ENCODE measurements at places on chromosomes 2 and 18.

GRCh38 chr18:74173434-74173750 is 25.1 kb downstream of the TIMM21 start:
- no peak for DNase-seq

DNA sequence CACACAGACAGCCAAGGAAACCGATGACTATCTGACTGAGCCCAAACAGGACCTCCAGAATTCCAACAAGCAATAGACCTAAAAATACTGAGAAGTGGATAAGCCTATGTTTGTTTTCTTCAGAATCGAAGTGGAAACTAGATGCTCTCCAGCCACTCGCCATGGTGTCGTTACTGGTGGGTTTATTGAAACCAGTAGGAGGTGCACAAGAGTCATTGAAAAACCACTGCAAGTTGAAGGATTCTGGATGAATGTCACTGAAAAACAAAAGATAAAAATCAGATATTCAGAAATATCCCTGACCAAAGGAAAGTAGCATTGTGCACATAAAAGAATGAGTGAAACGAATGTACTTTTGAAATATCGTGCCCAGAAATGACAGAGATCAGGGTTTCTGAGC is 15.3 kb downstream of the TM4SF20 start:
- DNase-seq: no peak

DNA sequence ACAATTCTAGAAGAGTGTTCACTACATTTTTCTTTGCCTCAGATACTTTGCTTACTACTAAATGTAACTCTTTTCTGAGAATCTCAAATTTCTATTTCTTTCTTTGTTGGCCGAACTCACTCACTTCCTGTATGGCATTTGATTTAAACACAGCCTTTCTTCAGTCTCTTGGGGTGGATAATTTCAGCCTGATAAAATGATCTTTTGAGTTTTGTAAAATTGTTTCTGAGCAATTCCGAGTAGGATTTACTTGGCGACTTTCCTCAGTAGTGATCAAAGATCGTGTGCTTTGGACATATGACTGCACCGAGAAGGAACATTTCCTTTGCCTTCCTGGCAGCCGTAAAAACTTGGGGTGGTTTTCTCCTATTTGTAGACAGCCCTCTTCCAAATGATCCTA is 127.4 kb downstream of the DCDC2C start:
- DNase-seq: no peak

DNA sequence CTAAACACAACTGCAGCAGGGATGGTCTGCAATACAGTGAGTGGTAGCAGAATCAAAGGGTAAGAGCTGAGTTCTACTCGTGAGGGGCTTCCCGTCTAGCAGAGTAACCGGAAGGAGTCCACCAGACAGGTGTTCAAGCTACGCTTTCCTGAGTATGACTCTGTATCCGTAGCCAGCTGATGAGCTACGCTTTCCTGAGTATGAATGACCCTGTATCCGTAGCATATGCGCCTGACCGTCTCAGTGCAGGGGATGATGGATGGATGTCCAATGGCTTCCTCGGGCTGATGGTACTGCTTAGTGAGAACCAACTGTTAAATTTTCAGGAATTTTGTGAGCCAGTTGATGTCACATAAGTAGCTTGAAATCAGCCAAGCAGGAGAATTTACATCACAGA is 244.1 kb upstream of the MYT1L start:
- no peak for DNase-seq

GRCh38 chr2:75224636-75225094 is 25.3 kb upstream of the TACR1 start:
- DNase-seq: no peak

- no peak for DNase-seq
Measured at GRCh38 chr2:219254590-219255201, 978 bp upstream of the TUBA4A start.

DNA sequence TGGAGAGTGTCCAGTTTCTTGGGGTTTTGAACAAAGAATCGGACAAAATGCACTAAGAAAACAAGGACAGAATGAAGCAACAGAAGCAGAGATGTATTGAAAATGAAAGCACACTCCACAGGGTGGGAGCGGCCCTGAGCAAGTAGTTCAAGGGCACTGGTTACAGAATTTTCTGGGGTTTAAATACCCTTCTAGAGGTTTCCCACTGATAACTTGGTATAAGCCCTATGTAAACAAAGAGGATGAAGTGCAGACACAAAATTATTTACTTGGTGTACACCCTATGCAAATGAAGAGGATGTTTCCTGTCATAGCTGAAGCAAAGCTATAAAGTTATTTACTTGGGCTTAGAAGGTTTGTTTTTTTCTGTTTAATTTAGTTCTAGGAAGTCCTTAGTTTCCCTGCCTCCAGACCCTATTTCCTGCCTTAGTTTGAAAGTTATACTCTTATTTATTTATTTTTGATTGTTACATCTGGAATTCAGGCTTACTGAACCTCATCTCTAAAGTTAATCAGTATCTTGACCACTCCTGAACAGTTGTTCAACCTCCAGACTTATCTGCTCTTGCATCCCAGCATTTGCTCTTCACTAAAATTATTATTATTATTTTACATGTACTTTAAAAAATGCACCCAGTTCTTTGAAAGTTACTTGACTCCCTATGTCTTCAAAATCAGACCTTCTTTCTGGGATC is 193.5 kb downstream of the SPP2 start:
- no peak for DNase-seq

GRCh38 chr2:10359246-10359645 is 56.5 kb downstream of the HPCAL1 start:
- no peak for DNase-seq

DNA sequence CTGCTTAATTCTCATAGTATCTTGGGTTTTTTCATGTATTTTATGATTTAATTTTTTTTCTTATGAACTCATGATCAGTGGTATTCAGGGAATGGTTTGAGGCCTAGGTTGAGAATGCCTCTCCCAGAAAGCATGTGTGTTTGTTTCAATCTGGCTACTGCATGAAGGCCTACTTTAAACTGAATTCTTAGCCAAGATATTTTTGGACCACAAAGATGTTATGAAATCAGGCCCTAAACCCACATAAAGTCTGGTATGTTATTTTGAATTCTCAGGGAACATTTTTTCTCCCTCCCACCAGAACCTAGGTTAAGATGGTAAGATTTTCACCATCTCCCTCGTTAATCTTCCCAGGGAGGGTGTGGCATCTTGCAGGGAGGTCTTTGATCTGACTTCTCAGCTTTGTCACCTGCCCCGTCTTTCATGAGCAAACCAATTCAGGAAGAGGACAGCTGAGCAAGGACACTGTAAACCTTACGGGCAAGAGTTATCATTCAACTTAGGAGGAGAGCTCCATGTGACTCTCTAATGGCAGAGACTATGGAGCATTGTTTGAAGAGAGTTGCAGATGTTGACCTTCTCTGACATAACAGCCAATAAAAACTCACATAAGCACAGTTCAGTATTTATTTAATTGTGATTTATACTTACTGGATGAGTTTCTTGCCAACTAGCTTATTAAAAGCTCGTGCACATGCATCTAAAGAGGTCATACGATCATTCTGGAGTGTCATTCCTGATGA is 21.3 kb upstream of the ACKR3 start:
- DNase-seq: no peak

DNA sequence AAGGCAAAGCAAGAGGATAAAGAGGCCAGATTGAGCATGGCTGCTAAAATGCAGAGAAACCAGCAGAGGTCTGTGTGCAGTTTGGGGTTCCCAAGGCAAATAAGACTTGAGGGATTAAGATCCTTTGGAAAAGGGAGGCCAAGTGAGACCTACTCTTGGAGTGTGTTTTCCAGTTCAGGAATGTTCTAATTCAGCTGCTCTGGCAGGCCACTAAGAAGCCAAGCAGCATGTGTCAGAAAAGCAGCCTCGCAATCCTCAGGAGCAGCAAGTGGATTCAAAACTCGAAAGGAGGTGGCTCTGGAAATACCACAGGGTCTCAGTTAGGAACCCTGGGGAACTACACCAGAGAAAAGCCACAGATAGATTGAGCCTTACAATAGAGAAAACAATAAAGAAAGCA is 569.2 kb downstream of the METTL4 start:
- no peak for DNase-seq

- no peak for DNase-seq
Measured at GRCh38 chr2:160792837-160793236, 299.2 kb upstream of the RBMS1 start.

DNA sequence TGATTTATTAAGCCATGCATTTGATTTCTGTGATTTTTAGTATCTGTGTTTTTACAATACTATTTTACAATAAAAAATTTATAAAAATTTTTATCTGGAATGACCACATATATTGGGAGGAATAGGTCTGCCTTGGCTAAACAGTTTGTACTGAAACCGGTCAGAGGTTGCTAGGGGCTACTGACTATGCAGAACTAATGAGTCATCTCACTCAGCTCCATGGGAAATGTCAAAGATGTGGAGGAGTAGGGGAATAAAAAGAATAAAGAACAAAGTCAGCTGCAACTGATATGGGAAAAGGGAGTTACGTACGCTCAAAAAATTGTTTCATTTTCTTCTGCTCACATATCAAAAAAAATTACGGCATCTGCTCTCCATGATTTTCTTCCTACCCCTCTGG is 8.6 kb upstream of the TMEM163 start:
- DNase-seq: no peak

- no peak for DNase-seq
Measured at GRCh38 chr2:40123746-40124145, 328.1 kb downstream of the SLC8A1 start.

- no peak for DNase-seq
Measured at GRCh38 chr2:122851972-122852531, 1096.6 kb downstream of the TSN start.

- no peak for DNase-seq
Measured at GRCh38 chr2:134676960-134677359, 41.8 kb downstream of the TMEM163 start.

DNA sequence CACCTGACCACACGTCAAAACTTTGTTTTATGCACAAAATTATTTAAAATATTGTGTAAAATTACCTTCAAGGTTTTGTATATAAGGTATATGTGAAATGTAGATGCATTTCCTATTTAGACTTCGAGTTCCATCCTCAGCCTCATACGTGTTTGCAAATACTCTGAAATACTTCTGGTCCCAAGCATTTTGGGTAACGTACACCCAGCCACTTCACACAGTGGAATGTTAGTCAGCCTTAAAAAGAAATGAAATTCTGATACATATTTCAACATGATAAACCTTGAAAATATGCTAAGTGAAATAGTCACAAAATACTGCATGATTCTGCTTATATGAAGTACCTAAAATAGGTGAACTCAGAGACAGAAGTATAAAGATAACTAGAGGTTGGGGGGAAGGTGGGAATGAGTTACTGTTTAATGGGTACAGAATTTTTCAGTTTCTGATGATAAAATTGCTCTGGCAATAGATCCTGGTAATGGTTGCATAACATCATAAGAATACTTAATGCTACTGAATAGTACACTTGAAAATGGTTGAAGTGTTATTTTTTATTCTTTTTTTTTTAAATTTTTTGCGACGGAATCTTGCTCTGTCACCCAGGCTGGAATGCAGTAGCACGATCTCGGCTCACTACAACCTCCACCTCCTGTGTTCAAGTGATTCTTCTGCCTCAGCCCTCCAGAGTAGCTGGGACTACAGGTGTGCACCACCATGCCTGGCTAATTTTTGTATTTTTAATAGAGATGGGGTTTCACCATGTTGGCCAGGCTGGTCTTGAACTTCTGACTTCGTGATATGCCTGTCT is 24.0 kb downstream of the NOP58 start:
- no peak for DNase-seq

GRCh38 chr18:45828917-45829811 is 3.7 kb downstream of the SIGLEC15 start:
- no peak for DNase-seq

- DNase-seq: no peak
Measured at GRCh38 chr2:202609381-202610145, 25.2 kb upstream of the FAM117B start.

GRCh38 chr2:239401881-239402233 is 1.0 kb upstream of the HDAC4 start:
- DNase-seq: no peak

DNA sequence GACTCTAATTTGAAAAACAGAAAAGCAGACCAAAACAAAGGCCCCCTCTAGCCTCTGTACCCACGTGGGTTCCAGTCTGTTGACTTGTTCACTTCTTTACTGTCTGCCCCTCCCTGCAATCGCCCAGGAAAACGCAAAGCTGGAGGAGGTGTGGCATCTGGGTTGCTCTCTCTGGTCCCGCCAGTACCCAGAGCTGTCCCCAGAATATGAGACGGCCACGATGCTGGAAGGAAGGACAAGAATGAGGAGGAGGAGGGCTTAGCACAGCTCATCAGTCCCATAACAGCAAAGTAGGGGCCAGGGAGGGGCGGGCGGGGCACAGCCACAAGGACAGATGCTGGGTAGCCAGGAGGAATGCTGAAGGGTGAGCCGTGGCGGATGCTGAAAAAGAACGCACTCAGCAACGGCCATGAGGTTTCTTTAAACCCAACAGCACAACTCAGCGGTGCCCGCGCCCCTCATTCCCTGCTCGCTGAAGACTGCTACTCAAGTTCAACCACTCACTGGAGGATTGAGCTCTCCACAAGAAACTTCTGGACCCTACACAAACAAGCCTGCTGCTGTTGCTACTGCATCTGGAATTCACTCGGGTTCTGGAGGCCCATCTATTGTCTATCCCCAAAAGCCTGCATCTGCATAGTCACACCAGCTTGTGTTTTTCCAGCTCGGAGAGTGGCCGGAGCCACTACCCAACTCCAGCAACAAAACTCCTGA is 187.7 kb downstream of the HDAC4 start:
- DNase-seq: no peak

DNA sequence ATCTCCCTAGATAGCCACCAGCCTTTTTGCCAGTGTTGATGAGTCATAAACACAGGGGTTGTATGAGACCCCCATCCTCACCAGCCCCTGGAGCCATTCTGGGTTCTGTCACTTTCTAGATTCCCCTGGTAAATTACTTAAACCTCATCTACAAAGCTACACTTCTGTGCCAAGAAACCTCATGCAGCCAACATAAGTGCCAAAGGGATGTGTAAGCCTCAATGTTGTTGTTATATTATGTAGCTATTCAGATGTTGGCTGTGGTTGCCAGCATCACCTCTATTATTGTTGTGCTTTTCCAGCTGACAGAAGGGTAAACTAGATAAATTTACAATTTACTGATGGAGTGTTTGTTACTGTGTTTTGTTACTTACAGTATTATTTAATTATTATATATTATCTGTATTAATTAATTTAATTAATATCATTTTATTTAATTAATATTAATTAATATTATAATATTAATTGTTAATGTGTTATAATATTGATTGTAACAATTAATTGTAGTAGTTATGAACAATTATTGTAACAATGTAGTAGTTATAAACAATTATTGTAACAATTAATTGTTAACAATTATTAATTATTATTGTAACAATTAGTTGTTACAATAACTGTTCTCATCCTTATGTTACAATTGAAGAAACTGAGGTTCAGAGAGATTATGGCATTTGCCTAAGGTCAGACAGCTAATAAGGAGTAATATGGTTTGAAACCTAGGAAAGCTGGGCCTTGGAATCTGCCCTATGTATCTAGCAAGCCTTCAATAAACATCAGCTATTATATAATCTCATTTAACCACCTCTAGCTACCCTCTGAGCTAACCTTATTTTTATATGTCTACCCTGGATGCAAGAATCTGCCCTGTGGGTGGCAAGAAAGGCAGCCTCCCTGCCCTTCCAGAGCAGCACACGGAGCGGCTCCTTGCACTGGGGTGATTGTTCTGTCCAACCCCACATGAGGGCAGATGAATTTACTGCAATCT is 36.1 kb downstream of the PSTPIP2 start:
- DNase-seq: no peak
